Metanephros (tissue), 2 donors: ENCODE measurements at places on chromosomes 1 and 21. TPM values are rescaled to one million over a fixed set of nuclear protein-coding genes. Genes with fewer than 3 reads are reported as not detected.

The SAMSN1 gene
- 6.2 TPM for total RNA-seq

The TSPEAR gene
- total RNA-seq: 0.53 TPM

The SPRR2A gene
- not detected for total RNA-seq

The NBPF10 gene
- 3.3 TPM for total RNA-seq

The OTUD7B gene
- 21.4 TPM for total RNA-seq

The FLG2 gene
- total RNA-seq: 0.06 TPM

The SH2D2A gene
- total RNA-seq: 0.64 TPM

The SPATA45 gene
- total RNA-seq: 0.47 TPM

The SUSD4 gene
- 17.2 TPM for total RNA-seq

The EXTL1 gene
- total RNA-seq: 2.1 TPM

The NFIA gene
- 43.3 TPM for total RNA-seq
